T-helper 17 cell (primary cell): ENCODE measurements at places on chromosomes 4 and X.

DNA sequence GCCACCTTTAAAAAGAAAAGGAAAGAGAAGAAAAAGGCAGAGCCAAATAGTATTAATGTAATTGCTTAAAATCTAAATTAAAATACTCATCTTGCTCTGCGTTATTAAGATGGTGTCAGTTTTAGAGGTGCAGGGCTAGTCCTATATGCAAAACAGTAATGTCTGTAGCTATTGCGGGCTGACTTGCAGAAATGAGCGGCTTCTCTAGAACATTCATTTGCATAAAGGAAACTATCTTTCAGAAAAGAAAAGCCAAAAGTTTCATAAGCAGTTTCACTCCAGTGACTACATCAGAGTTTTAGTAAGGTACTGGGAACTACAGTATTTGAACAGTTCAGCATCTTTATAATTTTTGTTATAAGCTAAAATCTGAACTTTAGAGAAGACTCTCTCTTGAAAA, 6.0 kb downstream of the SMAD1 start:
- H3K27ac ChIP-seq = no peak overlapping the region
- peaks cover 19% of the 10 kb centered on the region for H3K4me1 ChIP-seq
- no peak for DNase-seq
- no peaks in the 10 kb centered on the region for H3K36me3 ChIP-seq
- no peaks in the 10 kb centered on the region for H3K27me3 ChIP-seq
- H3K4me3 ChIP-seq = peak overlapping the region; percentile 63

GRCh38 chrX:49238735-49239134, 3.5 kb downstream of the CCDC22 start:
- H3K27ac ChIP-seq = no peak overlapping the region
- no peaks in the 10 kb centered on the region for H3K27me3 ChIP-seq
- H3K36me3 ChIP-seq = no peaks in the 10 kb centered on the region
- H3K4me3 ChIP-seq = no peak overlapping the region

DNA sequence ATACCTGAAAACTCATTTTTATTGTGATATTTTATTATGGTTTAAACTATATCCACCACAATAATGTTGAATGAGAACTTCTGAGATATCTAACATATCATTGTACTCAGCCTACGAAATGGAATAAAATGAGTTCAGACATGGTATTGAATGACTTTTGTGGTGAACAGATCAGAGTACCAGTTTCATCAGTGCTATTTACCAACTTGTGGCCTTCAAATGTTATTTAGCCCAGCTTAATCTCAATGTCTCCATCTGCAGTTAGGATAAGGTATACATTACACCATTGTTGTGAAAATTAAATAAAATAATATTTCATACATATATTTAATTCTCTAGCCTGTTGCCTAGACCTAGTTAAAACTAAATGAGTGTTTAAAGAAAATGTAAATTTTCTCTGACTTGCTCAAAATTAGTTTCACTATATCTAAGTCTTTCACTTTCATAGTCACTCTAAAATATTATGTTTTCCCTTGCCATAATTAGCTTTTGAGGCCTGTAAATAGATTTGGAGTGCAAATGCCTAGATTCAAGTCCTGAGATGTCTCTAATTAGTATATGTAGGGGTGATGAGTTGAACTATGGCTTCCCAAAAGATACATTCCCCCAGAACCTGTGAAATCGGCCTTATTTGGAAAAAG, 594.2 kb downstream of the STPG2 start:
- no peak for DNase-seq
- no peak overlapping the region for H3K4me3 ChIP-seq
- H3K27ac ChIP-seq = no peak overlapping the region
- no peaks in the 10 kb centered on the region for H3K4me1 ChIP-seq
- no peaks in the 10 kb centered on the region for H3K36me3 ChIP-seq
- H3K27me3 ChIP-seq = no peaks in the 10 kb centered on the region

DNA sequence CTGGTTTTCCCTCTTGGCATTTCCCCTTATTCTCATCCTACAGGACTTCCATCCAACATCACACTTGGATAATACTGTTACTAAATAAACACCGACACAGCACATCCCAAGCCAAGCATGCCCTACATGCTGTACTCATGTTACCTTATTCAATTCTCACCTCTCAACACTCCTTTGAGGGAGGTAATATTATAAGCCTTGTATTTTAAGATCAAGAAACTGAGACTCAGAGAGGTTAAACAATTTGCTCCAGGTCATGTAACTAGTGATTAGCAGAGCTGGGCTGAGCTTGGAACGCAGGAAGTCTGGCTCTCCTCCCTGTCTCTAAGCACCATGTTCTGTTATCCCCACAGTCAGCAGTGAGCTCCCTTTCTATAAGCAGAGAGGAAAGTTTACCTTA, 333.6 kb upstream of the IGFBP7 start:
- no peaks in the 10 kb centered on the region for H3K27me3 ChIP-seq
- no peaks in the 10 kb centered on the region for H3K4me1 ChIP-seq
- H3K4me3 ChIP-seq = no peak overlapping the region
- H3K36me3 ChIP-seq = no peaks in the 10 kb centered on the region
- no peak overlapping the region for H3K27ac ChIP-seq

DNA sequence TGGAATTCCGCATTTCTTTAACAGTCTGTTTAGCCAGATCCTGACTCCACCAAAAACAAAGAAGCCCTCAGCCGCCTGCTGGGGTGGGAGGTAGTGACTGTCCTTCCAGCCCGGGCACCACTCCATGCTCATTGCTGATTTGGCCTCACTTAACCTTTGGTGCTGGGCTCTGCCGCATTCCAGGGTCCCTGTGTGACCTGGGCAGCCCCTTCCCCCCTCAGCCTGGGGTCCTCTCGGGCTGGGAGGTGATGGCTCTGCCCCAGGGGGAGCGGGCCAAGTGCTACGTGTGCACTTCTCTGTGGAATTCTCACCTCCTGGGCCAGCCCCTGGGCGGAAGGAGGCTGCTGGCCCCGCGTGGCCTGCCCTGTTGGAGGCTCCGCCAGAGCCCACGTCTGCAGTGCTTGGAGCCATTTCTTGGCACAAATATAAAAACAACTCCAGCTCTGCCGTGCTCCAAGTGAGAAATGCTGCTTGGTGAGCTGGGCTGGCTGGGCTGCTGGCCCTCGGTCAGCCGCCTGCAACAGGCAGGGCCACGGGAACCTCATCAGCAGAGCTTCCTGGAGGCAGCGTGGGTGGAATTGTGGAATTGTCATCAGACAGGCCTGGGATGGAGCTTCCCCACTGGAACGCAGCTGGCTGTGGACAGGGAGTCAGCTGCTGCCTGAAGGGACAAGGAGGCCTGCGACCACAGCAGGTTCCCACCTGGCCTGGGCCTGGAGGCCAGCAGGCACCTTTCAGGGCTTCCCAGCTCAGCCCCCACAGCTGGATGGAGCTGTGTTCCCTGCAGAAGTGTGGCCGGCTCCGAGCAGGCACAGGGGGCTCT, 66.0 kb downstream of the TRMT44 start:
- H3K27me3 ChIP-seq = no peaks in the 10 kb centered on the region
- peaks cover 11% of the 10 kb centered on the region for H3K36me3 ChIP-seq
- DNase-seq = no peak
